A549 (cell line): ENCODE measurements at places on chromosomes 16 and 17.
A peak's percentile ranks its signal among the peaks of the same experiment; 100 is the strongest.

DNA sequence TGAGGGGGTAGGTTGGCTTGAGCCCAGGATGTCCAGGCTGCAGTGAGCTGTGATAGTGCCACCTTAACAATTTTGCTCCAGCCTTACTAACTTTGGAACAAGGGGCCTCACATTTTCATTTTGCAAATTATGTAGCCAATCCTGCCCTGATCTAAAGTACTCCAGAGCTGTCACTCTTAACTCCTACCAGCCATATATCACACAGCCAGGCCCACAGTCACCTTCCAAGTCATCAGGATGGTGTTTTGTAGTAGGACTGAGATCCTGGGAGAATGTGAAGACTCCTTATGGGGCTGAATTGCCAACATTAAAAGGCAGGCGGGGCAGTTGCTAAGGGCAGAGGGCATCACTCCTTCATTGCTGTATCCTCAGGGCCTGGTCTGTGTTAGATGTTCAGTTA is 243.0 kb downstream of the MRTFB start:
- DNase-seq, result no peak

DNA sequence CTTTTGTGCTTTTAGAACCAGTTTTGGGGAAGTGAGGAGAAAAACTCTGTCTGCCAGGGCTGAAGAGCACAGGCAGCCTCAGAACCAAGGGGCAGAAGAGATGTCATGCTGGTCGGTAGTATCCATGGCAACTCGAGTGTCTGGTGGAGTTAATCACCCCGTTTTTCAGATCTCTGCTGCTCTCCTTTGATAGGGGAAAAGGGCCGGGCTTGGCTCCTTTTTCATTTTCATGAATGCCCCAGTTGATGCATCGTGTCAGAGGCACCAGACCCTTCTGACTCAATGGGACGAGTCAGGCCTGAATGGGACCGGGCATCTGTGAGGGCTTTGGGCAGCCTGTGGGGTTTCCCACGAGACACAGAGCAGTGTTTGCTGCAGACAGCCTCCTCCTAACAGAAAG is 304.6 kb downstream of the ABCC12 start:
- DNase-seq, result no peak

- DNase-seq, result no peak
These were observed 120.0 kb downstream of the IRF8 start for GRCh38 chr16:86018941-86019340.

DNA sequence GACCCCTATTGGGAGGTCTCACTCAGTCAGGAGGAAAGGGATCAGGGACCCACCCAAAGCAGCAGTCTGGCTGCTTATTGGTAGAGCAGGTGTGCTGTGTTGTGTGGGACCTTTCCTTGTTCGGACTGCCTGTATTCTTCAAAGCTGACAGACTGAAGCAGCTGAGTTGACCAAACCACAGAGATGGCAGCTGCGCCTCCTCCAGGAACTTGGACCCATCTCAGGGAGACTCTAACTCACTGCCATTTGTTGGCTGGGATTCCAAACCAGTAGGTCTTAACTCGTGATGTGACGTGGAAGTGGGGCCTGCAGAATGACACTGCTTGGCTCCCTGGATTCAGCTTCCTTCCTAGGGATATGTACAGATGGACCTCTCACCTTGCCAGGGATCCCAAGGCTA is 9.6 kb upstream of the UQCRC2 start:
- DNase-seq, result no peak

DNA sequence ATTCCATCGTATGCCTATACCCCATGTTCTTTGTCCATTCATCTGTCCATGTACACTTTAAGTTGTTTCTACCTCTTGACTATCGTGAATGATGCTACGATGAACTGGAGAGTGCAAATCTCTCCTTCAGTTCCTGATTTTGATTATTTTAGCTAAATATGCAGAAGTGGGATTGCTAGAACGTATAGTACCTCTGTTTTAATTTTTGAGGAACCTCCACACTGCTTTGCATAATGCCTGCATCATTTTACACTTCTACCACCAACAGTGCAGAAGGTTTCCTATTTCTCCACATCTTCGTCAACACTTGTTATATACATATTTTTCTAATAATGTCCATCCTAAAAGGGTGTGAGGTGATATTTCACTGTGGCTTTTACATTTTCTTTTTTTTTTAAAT is 43.9 kb downstream of the SDR42E1 start:
- DNase-seq, result no peak

DNA sequence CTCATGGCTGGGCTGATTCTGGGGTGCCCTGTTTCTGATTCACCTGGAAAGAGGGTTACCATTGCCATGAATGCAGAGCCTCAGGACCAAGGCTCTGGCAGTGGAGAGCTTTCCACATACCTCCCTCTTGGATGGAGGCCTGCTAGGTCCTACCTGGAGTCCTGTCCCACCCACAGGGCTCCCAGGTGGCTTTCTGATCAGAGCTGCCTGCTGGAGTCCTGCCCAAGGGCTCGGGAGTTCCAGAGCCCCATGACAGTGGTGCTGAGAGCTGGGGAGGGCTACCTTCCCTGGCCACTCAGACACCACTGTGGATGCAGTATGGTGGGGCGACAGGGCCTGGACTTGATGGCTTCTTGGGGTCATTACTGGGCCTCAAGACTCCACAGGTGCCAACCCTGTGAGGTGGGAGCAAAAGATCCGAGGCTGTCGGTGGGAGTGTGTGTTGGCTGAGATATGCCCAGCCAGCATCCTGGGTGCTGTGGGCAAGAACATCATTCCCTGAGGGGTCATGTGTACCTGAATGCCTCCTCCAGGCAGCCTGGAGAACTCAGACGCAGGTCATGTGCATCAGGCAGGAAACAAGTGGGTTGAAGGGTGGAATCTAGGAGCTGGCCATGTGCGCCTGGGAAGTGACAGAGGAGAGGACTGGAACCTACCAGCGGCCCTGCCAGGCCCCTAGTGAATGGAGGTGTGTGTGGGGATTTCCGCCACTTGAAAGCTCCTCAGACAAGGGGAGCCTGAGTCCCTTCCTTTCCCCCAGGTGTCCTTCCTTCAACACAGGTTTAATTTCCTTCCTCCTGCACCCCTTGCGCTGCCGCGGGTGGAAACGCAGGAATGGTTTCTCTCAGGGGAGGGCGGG is 2.3 kb upstream of the WNT3 start:
- no peak for DNase-seq

GRCh38 chr17:50346313-50347116 is 589 bp downstream of the XYLT2 start:
- DNase-seq, result peak; percentile 60

GRCh38 chr16:85069171-85069570 is 41.6 kb downstream of the KIAA0513 start:
- DNase-seq, result no peak

GRCh38 chr17:630801-631200 is 83.8 kb downstream of the VPS53 start:
- DNase-seq, result no peak

GRCh38 chr16:83040174-83040573 is 413.4 kb downstream of the CDH13 start:
- no peak for DNase-seq

GRCh38 chr17:73430848-73431247 is 119.0 kb upstream of the CDC42EP4 start:
- no peak for DNase-seq

DNA sequence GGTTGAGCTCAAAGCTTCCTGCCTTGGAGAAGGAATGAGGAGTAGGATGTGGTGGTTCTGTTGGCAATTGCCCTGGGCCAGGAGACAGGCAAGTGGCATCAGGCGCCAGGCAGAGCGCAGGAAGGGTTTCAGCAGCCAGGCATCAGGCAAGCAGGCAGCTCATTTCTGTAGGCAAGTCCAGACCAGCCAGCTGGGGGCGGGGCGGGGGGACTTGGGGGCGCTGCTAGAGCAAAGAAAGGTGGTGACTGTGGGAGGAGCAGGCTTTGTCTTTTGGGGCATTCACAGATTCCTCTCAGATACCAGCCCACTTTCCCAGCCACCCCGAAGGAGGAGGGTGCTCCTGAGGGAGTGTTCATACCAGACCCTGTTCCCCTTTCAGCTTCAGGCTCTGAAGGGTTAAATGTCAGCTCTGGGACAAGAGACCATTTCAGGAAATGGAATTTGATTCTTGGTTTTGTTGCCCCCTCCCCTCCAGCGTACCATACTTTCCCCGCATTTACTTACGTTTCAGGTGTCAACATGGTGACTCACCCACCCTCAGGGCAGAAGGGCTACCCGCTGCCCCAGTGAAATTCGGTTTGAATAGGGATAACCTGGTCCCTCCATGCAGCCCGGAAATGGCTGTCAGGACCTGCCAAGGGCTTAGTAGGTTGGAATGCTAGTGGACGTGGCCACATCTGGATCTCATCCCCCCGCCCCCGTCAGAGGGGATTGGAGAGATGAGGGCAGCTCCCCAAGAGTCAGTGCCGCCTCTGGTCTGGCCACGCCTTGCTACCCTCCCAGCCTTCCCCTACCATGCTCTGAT is 13.2 kb downstream of the NGFR start:
- peak; percentile 62 for DNase-seq
